Erythroblast (primary cell): ENCODE measurements at places on chromosomes 1 and 21.

- DNase-seq = no peak
Measured at GRCh38 chr1:6414881-6415626, 4.7 kb downstream of the HES2 start.

DNA sequence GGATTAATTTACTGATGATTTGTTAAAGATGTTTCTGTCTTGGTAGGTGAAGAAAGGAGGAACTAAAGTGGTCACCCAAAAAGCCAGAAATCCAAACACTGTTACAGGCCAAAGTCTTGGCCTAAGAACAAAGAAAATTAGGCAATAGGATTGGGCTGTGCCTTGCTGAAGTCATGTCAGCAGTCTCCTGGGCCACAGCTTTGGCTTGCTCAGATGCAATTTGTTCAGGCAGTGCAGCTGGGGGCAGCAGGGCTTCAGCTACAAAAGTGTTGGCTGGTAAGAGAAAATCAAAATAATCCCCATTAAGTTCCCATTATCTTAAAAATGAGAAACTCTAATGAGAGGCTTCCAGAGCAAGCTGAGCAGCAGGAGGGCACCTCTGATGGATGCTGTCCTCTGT is 14.0 kb upstream of the RAP1A start:
- DNase-seq = no peak

- DNase-seq = no peak
Measured at GRCh38 chr1:76294482-76295194, 220.1 kb downstream of the ST6GALNAC3 start.

- DNase-seq = no peak
Measured at GRCh38 chr1:173039626-173040025, 11.1 kb downstream of the TNFSF18 start.

- DNase-seq = no peak
Measured at GRCh38 chr1:98331243-98331642, 330.3 kb upstream of the SNX7 start.

GRCh38 chr1:169110689-169111447 is 4.4 kb downstream of the ATP1B1 start:
- no peak for DNase-seq

GRCh38 chr1:91529856-91530255 is 29.2 kb downstream of the CDC7 start:
- peak; percentile 30 for DNase-seq

DNA sequence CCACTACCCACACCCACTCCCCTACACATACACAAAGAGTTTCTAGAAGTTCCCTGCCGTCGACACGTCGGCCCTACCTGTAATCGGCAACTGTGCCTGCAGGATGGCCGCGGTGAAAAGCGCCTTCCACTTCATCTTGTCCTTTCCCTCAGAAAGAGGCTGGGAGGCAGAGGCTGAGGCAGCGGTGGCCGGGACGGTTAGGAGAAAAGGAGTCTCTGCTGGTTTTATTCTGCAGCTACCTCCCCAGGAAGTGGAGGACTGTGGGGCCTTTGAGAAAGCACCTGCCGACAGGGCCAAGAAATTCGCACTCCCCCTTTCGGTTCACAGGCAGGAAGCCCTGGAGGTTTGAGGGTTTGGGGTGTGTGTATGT is at the start of gene CD247:
Gene CD247, minus strand, starts transcription at position 199 of the 370 bp plus-strand sequence. Its CDS starts 64 bp downstream, at position 135.
- no peak for DNase-seq

GRCh38 chr1:241356519-241357365 is at the start of gene RGS7:
RGS7 (minus strand) TSS chr1:241357205.
- peak; percentile 2 for DNase-seq

- DNase-seq = no peak
Measured at GRCh38 chr1:78240755-78241154, 195.0 kb downstream of the GIPC2 start.

- no peak for DNase-seq
Measured at GRCh38 chr21:16047904-16048303, 318.1 kb downstream of the USP25 start.

- DNase-seq = no peak
Measured at GRCh38 chr1:194653385-194653784, 1467.0 kb upstream of the B3GALT2 start.

DNA sequence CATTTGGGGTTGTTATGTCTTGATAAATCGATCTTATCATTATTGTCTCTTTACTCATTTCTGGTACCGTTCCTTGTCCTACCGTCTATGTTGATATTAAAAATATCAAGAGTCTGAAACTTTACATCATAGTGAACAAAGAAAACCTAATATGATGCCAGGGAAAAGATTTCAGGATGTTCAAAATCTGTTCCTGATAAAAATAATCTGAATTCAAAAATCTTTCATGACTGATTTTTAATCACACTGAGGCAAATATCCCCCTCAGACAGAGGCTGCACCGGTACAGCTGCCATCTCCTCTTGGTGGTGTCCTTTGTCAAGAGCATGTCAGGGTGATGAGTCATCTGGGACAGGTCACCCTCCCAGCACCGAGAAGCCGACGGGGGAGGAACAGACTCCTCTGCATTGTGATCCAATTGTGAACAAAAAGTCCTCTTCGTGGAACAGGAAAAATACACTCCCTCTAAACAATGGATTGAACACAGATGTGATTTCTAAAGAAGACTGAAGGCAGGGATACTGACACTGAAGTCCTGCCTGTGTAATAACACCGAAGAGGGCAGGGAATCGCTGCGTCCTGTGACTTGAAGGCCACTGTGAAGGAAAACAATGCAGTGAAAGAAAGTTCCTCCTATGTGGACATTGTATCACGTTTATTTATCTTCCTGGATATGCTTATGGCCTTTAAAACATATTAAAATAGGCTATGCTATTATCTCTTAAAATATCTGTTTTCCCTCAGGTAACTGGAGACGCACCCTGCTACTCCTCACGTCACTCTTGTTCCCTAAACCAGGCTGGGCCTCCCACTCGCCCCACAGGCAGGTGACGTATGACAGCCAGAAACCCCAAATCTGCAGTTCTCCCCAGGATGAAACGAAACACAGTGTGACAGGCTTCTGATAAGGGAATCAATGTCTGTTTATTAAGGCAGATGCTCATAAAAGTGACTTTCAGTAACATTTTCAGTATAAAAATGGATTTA is 4.3 kb upstream of the SPATC1L start:
- DNase-seq = no peak

DNA sequence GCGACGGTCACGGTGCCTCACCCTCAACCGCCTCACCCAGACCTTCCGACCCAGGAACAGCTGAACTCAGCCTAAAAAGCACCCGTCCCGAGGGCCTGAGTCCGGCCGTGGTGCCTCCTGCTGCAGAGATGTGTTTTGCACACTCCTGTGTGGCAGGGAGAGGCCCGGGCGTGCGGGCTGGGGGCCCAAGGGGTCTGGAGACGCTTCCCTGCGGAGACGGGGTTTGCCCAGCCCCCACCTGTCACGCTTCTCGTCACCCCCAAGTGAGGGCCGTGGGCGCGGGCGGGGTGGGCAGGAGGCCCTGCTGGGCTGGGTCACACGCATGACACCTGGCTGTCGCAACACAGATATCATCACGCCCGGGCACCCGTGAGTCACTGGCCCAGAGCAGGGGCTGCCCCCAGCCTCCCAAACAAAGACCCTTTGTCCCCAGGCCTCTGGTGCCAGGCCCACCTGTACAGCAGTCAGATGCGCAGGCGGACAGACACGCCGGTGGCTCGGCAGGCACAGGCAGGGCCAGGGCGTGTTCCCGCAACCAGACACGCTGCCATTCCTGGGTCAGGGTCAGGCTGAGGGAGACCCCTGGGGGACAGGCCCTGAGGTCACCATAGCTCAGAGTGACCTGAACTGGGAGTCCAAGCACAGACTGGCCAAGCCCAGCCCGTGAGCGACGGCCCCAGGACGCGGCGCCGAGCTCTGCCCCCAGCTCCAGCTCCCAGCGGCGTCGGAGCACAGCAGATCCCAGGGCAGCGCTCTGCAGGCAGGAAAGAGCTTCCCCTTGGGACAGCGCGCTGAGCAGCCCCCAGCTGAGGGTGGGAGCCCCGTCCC is 6.1 kb downstream of the B3GALT6 start:
- DNase-seq = no peak

GRCh38 chr1:102191723-102192122 is 195.0 kb upstream of the OLFM3 start:
- DNase-seq = peak; percentile 28

GRCh38 chr1:193868425-193868824 is 682.0 kb upstream of the B3GALT2 start:
- DNase-seq = no peak

GRCh38 chr1:40873863-40874472 is 11.8 kb upstream of the CITED4 start:
- no peak for DNase-seq

DNA sequence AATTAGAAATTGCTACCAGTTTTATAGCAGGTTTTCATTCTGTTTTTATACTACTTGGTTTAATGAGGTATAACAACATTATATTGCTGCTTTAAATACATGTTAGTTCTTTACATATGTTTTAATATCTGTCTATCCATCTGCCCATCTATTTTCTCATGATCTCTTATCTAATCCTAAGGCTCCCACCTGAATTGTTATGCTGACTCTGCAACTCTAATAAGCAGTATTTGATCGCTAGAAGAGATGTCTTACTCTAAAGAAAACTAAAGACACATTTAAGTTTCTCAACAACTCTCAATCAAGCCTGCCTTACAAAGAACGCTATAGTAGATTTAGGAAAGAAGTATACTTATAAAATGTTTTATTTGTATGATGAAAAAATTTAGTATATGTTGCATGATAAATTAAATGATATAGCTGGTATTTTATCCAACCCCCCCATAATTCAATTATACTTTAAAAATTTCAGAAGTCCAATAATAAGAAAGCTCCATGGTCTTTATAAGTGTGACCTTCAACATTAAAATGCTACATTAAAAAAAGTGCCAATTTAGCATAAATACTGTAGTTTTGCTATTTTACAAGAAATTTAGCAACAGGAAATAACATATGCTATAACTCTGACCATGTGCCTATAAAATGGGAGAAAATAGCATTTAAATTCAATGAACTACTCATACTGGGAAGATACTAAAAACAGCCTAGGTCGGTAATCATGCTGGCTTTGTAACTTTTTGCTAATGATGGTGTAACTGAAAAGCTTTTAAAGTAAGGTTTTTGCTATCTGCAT is 180.3 kb downstream of the NEGR1 start:
- DNase-seq = no peak

DNA sequence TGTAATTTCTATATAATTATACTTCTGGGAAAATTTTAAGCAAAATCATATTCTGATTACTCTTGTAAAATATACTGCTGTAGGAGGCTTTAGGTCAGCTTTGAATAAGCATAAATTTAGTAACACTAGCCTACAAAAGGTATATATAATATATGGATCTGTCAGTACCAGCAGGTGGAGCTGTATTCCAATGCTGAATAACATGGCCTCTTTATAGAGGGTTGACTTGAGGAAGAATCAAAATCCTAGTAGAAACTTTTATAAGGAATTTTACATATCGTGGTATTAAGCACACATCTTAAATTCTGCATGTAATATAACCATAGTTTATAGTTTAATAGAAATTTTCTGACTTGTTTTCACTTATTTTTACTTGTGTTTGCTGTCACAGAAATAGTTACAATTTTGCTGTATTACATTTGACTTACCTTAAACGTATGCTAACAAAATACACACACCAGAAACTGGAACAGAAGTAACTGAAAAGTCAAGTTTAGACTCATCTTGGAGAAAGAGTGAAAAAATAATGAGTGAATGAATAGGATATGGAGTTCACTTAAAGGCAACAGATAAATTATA is 79.3 kb downstream of the HMCN1 start:
- peak; percentile 33 for DNase-seq

GRCh38 chr21:44866780-44867179 is 6.7 kb downstream of the PTTG1IP start:
- DNase-seq = peak; percentile 41

GRCh38 chr1:46072975-46073374 is 59.5 kb downstream of the PIK3R3 start:
- no peak for DNase-seq

DNA sequence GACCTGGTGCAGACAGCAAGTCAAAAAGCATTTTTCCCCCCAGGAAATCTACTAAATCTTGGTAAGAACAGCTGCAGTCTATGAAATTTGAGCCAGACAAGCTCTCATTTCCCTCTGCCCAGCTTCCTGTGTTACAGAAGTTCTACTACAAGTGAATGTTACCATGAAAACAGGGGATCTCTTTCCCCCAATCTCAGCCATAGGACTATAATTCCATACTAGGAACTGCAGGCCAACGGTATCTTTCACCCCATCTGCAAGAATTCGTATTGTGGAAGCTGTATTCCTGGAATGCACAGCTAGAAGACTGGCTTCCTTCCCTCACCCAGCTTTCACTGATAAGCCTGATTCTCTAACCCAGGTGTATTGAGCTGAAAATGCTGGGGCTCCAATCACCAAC is 1655.4 kb downstream of the BRINP3 start:
- DNase-seq = no peak

- DNase-seq = no peak
Measured at GRCh38 chr1:59666106-59666505, 148.6 kb upstream of the HOOK1 start.

- no peak for DNase-seq
Measured at GRCh38 chr1:54606096-54606989, 17.0 kb downstream of the FAM151A start.

DNA sequence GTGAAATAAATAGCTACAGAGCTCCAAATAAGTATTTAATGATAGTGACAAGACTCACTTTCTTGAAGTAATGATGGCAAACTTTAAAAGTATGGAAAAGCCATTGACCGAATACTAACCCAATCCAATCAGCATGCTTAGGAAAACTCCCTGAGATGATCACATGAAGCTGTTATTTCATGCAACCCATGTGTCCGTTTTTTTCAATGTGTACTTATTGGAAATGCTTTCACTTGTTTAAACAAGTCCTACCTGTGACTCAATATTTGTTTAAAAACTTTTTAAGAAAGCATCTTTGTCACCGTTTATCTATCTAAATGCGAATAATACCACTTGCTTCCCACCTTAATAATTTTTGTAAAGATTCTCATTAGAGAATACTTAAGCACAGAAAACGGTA is 185.8 kb downstream of the NRIP1 start:
- DNase-seq = no peak

DNA sequence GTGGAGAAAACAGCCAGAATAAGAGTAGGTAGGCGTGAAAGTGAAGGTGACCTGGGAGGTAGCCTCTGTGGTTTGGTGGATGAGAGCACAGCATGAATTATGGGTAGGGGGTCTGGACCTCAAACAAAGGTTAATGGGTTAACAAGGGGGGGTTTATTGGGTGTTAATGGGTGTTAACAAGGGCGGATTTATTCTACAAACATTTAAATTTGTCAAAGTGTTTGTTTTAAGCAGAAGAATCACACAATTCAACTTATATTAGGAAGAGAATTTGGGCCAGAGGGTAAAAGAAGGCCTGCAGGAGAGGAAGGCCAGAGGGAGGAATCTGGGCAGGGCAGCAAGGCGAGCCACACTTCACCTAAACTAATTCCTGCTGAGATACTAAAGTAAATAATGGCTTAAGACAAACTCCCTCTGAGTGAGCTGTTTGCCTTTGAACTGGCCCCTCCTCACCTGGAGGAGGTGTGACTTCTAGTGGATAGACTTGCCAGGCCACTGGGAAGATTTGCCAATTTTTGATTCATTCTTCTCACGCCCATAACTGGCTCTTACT is 191.7 kb downstream of the GIPC2 start:
- no peak for DNase-seq
